ENCODE measurements at places on chromosomes 3 and 15.

- no peak for DNase-seq
These were observed 7.4 kb upstream of the SH3BP5 start for GRCh38 chr3:15339786-15340215.

GRCh38 chr3:13148561-13149329 is 75.5 kb upstream of the IQSEC1 start:
- no peak for DNase-seq

DNA sequence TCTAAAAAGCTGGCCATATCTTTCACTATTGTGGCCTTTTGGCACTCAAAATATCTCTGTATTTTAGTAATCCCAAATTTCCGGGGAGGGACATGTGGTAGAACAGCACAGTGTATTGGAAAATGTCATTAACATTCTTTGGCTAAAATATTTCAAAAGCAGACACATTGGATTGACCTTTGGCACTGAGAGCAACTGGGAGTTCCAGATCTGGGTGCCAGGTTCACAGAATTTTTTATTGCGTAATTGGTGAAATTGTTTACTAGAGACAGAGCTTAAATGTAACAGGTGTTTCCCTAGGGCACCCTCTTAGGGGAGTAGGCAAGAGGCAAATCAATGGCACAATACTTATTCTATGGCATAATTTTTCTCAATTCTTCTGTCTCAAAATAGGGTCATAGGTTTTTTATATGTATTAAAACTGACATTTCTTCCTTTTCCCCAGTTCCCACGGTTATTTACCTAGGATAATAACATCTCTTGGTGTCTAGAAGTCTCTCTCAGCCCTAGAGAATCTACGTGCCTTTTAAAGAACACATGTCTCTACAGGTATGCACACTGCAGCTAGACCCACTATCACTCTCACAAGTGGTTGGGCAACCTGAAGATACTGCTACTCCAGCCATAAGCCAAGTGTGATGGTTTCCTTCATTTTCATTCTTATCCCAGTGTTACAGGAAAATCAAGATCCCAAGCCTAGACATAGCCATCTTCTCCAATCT is 10.6 kb downstream of the RBMS3 start:
- DNase-seq: no peak

DNA sequence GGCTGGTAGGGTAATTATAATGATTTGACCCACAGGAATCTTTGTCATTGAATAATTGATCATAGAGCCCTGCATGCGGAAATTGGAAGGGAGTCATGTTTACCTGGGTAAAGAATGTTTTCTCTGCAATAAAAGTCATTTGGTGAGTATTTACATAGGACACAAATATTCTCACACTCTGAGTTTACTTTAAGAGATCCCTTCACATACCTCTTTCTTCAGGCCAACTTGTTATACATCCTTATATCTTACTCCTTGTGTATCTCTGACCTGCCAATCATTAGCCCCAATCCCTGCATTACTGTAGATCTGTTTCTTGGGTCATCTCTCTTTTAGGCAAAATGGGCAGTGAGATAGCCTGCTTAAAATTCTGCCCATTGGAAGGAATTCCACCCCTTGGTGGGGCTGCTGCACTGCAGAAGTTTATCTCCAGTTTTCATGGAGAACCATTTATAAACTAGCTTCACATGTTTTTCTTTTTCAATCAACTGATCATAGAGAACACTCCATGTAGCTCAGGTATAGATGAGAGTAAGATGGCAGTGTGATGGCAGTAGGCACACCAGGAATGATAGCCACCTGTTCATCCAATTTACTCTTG is 46.2 kb downstream of the ILDR1 start:
- no peak for DNase-seq

GRCh38 chr3:120218981-120219380 is 66.0 kb downstream of the GPR156 start:
- DNase-seq: no peak

DNA sequence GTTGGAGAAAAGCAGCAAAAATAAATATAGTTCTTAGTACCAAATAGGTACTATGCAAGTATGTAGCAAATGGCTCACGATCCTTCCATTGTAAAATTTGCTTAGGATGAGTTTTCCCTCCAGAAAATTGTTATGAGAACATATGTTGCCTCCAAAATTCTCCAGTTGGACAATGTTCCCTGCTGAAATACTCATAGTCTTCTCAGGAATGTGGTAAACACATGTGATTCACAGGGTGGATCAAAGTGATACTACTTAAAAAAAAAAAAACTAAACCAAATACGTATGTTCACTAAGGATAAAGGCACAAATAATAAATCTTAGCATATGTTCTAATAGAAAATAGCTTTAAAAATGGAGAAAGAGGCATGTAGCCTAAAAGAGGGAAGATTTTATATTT is 84.3 kb upstream of the ZNF385D start:
- DNase-seq: no peak

DNA sequence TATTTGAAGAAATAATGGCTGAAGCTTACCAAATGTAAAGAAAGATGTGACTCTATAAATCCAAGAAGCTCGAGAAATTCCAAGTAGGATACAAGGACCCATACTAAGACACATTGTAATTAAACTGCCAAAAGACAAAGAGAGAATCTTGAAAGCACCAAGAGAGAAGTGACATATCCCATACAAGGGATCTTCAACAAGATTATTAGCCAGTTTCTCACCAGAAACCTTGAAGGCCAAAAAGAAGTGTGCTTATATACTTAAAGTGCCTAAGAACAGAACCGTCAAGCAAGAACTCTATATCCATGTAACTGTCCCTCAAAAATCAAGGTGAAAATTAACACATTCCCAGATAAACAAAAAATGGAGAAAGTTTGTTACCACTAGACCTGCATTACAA is 220.5 kb downstream of the ADAMTS17 start:
- no peak for DNase-seq

DNA sequence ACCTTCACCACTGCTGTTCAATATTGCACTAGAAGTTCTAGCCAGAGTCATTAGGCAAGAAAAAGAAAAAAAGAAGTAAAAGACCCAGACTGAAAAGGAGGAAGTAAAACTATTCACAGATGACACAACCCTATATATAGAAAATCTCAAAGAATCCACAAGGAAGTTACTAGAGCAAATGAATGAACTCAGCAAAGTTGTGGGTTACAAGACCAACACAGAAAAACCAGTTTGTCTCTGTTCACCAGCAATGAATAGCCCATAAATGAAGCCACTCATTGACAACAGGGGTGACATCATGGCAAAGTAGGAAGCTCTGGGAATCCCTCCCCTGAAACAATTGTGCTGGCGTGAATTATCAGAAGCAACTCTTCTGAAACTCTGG is 4.6 kb downstream of the CFAP100 start:
- no peak for DNase-seq

DNA sequence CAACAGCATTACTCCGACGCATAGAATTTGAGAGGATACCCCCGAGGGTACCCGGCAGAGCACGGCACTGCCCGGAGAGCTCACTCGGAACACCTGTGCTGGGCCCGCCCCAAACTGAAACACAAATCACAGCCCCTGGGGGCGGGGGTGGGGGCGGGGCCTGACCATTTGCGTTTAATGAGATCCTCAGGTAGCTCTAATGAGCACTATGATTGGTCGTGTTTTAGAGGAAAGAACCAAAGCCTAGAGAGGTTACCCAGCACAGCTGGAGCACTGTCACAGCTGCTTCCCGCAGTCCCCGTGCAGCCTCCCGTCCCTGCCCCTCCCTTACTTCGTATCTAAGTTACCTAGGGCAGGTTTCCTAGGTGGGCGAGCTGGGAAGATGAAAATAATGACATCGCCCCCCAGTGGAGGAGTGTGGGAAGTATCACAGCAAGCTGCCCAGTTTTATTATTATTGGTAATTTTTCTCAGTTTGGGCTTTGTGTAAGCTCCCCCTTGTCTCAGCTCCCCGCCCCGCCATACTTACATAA is 187.1 kb downstream of the PDE8A start:
- DNase-seq: peak; percentile 37

DNA sequence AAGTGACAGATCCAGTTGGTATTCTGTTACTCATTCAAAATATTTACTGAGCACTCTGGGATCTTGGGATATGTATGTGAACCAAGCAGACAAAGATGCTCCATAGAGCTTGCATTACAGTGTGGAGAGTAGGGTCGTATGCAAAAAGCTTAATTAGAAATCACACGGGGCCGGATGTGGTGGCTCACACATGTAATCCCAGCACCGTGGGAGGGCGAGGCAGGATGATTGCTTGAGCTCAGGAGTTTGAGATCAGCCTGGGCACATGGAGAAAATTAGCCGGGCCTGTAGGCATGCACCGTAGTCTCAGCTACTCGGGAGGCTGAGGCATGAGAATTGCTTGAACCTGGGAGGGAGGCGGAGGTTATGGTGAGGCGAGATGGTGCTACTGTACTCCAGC is 68.7 kb upstream of the MB21D2 start:
- DNase-seq: no peak

DNA sequence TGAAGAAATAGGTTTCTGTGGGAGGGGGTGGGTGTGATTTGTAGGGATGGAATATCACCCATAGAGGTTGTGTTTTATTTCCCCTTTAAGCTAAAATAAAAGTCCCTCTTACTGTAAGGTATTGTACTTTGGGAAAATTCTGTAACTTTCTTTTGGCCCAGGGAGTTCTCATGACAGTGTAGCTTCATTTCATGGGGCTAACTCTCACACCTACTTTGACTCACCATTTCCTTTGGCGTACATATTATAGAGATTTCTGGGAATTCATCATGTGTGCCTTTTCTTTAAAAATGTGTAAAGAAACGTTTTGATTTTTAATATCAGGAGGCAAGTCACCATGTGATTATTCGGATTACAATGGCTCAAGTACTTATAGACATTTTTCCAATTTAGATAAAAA is 477.7 kb upstream of the CFAP20DC start:
- no peak for DNase-seq

DNA sequence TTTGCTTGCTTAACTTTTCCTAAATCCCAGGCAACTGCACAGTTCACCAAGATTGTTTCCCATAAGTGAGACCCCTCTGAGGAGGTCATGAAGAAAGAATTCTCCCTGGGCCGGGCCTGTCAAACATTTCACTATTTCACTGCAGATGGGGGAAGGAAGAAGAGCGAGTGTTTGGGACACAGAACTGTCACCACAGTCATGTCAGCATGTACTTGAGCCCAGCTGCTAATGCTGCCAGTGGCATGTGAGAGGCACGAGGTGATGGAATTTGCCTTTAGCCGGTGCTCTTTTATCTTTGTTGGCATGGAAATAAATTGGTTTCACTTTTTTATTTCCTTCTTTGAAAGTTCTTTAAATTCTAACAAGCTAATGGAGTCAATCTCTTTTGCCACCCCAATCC is 277.9 kb upstream of the GADL1 start:
- no peak for DNase-seq

- no peak for DNase-seq
These were observed 14.5 kb downstream of the EXOG start for GRCh38 chr3:38510631-38511030.

GRCh38 chr3:189967254-189967865 is 153.3 kb downstream of the P3H2 start:
- DNase-seq: peak; percentile 70

DNA sequence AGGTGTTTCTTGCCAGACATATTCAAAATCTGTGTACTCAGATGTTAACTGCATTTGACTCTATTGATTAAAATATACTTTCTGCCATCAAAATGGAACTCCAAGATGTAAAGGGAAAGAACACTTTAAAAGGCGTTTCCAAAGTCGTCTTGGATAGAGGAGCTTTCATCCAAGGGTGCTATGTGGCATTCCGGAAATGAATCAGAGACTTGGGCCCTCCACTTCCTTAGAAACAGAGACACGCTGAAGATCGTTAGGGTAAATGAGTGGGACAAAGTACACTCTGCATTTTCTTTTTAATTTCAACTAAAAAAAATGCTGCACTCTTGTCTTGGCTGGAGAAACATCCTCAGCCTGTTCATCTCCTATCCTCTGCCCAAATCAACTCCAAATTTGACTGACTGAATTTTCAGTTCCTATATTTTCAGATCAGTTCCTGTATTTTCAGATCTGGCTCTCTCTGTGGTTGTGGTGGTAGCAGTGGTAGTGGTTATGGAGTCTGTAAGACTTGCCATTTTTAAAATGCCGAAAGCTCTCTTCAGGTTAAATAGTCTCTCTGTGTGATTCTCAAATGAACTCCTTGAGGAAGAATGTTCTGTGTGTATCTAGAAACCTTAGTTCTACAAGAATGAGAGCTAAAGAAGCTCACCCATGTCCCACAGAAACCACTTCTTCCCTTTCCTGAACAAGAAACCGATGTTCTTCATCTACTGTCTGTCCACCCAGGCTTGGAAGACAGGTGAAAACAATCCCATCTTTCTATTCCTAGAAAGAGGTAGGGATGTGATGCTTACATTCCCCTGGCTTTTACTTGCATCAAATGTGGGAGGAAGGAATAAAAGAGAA is 156.8 kb upstream of the ICE2 start:
- no peak for DNase-seq
